ENCODE measurements at places on chromosomes 12 and 14.

DNA sequence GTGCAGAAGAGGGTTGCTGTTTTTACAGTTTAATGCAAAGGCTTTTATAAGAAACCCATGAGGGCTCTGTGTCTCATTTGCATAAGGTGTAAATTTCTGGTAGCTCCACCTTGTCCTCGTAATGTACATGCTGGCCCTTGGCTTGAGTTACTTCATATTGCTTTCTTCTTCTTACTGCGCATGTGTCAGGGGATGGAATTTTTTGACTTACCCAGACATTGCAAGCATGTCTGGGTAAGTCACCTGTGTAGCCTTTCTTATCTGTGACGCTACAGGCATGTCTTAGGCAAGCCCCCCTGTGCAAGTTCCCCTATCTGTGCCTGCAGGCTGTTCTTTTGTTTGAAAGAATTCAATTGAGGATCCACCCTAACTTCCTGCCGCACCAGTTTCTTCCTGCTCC, 274.2 kb downstream of the ETNK1 start:
- no peak for ATAC-seq

DNA sequence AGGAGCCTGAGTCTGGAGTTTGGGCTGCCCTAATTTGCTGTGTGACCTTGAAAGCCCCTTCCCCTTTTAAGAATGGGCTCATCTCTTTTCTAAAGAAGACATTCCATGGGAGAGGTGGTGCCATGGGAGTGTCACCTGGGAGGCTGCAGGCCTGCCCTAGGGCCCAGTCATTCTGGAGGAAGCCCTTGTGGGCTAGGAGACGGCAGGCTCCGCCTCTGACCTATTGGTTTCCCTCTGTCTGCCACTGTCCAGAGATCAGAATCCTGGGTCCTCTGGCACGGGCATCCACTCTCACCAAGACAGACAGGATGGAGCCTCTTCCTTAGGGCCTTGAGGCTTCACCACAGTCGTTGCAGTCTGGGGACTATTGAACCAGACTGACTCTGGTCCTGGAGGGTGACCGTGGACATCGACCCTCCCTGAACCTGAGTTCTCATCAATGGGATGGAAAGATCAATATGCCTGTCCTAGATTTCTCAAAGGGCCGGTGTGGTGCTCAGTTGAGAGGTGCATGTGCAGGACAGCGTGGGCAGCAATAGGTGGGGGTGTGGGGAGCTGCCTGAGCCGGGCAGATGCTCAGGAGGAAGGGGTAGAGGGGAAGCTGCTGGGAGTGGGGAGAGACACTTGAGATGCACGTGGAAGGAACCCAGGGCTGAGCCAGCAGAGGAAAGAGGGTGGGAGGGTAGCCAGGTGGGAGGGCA, 12.2 kb upstream of the CLMN start:
- no peak for ATAC-seq

DNA sequence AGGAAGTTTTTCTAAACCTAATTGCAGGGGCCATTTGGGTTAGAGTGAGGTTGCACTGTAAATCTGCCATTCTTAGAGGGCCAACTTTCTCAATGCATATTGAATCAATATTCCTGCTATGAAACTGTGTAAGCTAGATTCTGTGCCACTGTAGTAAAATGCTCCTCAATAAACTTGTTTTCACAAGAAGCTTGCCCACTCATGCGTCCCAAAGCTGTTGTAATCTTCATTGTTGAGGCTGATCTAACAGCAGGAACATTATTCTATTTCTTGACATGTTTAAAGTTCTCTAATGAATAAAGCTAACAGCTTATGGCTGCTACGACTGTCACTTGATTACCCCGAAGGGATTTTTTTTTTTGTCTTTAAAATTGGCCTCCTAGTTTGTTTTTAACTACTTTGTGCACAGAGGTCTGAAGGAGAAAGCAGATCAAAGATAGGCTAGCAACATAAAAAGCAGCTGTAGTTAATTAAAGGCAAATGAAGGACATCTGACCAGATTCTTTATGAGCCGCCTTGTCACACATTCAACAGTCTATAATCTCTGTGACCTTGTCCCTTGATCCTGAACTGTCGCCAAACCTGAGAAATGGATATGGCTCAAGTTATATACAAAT, 243.7 kb downstream of the PAX9 start:
- ATAC-seq = no peak

DNA sequence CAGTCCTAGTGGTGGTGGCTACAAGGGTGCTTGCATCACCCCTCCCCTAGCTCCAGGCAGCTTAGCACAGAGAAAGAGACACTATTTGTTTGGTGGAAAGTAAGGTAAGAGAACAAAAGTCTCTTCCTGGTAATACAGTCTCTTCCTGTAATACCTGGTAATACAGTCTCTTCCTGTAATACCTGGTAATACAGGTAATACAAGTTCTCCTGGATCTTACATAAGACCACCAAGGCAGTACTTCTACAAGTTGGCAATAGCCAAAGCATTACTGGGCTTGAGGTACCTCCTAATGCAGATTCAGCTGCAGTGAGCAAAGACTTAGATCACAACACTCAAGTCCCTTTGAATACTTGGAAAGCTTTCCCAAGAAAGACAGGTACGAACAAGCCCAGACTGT, 77.0 kb downstream of the CATSPERB start:
- ATAC-seq = no peak

GRCh38 chr12:53345486-53346188, 9.5 kb upstream of the SP7 start:
- ATAC-seq = no peak

DNA sequence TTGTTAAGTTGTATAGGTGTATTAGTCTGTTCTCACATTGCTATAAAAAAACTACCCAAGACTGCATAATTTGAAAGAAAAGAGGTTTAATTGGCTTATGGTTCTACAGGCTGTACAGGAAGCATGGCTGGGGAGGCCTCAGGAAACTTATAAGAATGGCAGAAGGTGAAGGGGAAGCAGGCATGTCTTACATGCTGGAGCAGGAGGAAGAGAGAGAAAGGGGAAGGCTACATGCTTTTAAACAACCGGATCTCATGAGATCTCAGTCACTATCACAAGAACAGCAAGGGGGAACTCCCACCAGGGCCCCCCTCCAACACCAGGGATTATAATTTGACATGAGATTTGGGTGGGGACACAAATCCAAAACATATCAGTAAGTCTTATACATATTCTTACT, 60.5 kb upstream of the OR10AD1 start:
- ATAC-seq = no peak

DNA sequence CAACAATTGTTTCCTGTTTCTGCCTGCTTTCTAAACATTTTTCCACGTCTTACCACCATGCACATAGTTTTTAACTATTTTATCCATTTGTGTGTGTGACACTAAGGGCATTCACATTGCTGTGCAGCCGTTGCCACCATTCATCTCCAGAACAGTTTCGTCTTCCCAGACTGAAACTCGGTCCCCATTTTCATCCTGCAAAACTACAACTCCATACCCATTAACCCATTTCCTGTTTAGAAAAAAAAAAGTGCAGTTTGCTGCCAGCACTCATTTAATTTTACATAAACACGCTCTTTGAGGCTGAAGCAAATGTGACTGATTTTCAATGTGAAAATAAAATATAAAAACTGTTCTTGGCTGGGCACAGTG, 15.5 kb downstream of the UBC start:
- no peak for ATAC-seq

DNA sequence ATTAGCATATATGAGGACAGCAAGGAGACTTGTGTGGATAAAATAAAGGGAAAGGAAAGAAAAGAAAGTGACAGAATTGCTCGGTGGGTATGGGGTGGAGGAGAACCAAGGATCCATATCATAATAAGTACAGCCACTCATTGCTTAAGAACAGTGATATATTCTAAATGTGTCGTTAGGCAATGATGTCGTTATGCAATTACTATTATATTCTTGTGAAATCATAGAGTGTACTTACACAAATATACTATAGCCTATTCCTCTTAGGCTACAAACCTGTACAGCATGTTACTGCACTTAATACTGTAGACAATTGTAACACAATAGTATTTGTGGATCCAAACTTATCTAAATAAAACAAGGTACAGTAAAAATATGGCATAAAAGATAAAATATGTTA, 271.1 kb downstream of the CCER1 start:
- ATAC-seq = no peak

GRCh38 chr14:72717220-72717619, 176.7 kb downstream of the DPF3 start:
- no peak for ATAC-seq

- no peak for ATAC-seq
Observed at GRCh38 chr12:67152451-67152850, 116.7 kb upstream of the CAND1 start.

DNA sequence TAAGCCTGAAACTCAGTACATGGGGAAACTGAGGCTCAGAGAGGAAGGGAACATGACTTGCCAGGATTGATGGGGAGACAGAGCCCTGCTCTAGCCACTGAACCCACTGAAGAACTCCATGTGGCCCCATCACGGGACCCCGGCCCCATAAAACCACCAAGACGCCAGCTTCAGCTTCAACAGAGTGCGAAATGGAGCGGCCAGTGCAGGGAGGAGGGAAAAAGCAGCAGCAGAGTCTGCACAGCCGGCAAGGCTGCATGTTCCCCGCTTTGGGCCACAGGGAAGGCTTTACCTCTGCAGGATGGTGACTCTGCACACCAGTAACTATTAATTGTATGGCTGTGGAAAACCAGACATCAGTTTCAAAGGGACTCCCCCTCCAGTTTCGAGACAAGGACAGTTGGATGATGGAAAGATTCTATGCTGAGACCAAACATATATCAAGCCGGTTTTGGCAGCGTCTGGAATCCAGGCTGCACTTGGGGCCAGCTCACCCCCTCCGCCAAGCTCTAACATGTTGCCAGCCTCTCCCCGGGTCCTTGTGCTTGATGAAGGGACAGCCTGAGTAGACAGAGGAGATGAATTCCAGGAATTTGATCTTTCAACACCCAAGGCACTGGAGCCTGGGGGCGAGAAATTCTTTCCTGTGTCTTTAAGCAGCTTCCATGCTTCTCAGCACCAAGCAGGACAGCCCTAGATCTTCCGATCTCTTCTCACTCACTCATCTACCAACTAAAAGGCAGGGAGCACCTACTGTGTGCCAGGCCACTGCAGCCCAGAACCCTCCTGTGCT, 55.7 kb upstream of the BCL11B start:
- ATAC-seq = no peak

DNA sequence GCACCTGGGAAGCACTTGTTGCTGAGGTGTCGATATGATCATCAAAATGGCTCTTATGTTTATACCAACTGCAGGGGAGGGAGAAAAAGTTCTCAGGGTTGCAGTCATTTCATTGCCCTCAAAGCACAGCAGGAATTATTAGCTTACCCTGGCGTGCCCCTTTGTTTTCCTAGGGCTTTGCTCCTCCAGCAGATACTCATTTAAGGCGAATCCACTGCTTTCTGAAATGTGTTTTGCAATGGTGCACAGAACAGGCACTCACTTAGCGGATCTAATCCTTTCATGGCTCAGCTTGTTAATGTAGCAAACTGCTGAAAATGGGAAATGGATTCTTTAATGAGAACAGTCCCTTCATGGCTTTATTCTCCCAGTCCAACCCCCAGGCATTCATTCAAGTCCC, 76.7 kb downstream of the NKX2-1 start:
- no peak for ATAC-seq

DNA sequence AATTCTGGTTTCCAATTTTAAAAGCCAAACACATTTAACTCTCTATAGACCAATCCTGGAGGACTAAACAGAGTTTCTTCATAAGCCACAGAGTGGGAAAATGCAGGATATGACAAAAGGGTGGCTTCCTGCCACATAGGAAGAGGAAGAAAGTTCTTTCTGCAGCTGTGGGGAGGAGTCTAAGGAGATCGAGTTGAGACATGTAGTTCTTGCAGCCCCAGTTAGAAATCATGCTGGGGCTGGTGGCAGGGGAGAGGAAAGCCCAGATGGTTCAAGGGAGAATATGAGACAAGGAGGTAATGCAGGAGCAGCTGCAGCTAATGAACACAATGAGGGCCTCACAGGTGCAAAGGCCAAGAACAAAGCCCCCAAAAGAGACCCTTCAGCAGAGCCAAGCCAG, 85.0 kb upstream of the ARID2 start:
- ATAC-seq = no peak

GRCh38 chr14:81096656-81097055, 124.1 kb downstream of the GTF2A1 start:
- ATAC-seq = no peak

- no peak for ATAC-seq
Observed at GRCh38 chr12:95055057-95055456, 18.4 kb downstream of the NR2C1 start.

DNA sequence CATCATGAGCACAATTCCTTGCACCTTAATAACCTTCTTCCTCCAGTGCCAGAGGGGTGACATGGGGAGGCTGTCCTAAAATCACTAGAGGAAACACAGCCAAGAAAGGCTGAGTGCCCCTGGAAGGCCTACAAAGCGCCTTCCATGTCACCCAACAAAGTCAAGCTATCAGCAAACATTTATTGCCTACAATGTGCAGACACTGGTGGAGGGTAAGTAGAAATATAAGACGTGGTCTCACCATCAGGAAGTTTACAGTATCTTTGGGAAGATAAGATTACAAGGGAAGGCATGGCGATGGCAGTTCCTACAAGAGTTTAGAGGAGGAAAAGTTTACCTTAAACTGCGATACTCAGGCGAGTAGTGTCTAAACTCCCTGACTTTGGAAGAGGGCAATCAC, 27.9 kb downstream of the DMAC2L start:
- ATAC-seq = no peak

DNA sequence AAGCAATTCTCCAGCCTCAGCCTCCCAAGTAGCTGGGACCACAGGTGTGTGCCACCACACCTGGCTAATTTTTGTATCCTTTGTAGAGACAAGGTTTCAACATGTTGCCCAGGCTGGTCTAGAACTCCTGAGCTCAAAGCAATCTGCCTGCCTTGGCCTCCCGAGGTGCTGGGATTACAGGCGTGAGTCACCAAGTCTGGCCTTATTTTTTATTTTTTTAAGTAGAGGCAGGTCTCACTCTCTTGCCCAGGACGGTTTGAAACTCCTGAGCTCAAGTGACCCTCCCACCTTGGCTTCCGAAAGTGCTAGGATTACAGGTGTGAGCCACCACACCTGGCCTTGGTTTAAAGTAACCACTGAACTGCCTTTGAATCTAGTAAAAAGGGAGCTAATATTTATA, 56.8 kb downstream of the SPPL3 start:
- no peak for ATAC-seq

GRCh38 chr12:39372929-39373328, 70.0 kb downstream of the KIF21A start:
- peak; percentile 78 for ATAC-seq

- ATAC-seq = no peak
Observed at GRCh38 chr12:39287409-39287808, 155.5 kb downstream of the KIF21A start.

All from activated CD4-positive, CD25-positive, alpha-beta regulatory T cell treated with anti-CD3 and anti-CD28 coated beads, Interleukin-2, amount 50 U/mL, for 24 hours (primary cell).